Karpas-422 (cell line): ENCODE measurements at places on chromosomes 2 and 18. TPM values are rescaled to one million over a fixed set of nuclear protein-coding genes. Genes with fewer than 3 reads are reported as not detected.

DNA sequence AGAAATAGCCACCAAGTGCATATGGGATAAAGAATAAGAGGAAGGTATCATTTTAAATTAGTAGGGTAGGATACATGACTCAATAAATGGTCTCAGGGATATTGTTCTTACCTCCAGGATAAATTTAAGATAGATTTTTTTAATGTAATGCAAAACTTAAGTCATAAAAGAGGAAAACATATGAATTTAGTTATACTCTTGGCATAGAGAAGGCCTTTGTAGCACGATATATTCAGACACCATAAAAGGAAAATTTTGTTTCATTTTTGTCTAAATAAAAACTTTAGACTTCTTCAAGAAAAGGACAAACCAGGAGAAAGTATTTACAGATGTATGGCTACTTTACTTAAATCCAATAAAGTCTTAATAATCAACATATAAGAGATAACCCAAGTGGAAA lies 78.5 kb upstream of the CAB39 start:
- no peak for DNase-seq

DNA sequence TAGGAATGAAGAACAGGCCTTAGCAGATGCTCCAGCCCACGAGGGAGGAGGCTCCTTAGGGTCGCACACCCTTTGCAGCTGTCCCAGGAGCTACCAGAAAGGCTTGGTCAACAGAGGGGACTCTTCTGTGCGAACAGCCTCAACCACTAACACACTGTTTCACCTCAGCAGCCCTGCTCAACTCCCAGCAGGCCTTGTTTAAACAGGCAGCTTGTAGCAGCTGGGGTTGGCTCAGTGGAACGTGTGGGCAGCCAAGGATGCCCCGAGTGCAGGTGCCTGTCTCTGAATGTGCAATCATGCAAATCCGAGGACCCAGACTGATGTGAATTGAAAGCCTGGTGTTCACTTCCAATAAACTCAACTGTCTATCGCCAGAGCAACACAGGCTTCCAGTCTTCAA lies 88.7 kb upstream of the CXCR4 start:
- peak; percentile 95 for DNase-seq

The EPB41L5 gene
- 0.11 and 3.1 TPM in 2 replicates for total RNA-seq

The HOXD4 gene
- total RNA-seq: not detected in 2 replicates

The SCN1A gene
- not detected in 2 replicates for total RNA-seq

DNA sequence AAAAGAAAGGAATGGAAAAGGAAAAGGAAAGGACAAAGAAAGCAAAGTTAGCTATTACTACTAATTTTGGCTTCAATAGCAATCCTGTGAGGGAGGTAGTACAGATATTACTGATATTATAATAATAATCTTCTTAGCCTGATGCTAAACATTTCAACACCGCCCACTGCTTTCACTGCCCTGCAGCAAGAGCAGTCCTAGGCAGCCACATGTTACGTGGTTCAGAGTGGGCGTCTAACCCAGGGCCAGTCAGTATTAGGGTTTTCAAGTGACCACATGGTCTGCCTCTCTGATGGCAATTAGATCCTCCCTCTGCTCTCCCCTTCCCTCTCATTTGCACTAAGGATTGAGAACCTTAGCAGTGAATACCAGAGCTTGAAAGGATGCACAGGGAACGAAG lies 83.7 kb upstream of the ZNF397 start:
- DNase-seq: no peak

The ROCK1 gene
- 41.2 and 47.0 TPM in 2 replicates for total RNA-seq

The QPCT gene
- total RNA-seq: 4.8 and 8.8 TPM in 2 replicates

DNA sequence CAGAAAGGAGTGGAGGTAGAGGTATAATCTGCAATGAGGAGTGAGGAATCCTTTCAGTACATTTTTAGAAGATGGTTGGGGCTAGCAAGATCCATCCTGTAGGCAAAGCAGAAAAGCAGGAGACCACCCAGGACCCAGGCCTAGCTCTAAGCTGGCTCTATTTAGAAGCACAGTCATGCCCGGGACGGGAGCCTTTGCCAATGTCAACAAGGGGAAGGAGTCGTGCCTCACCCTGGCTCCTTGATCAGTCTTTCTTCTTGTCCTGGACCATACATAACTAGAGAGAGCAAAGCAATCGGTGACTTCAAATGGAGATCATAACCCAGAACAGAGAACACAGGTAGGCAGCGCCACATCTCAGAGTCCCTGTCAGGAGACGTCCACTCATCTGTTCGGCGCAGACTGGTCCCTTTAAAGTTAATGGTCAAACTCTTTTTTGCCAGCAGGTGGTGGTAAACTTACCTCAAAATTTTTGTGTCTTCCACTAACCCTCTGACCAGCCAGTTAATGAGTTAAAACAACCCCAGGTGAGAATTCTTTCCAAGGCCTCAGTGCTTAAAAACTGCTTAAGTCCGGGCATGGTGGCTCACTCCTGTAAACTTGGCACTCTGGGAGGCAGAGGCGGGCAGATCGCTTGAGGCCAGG lies 8.0 kb downstream of the MC5R start:
- no peak for DNase-seq

The SETBP1 gene
- total RNA-seq: 3.4 and 5.4 TPM in 2 replicates

- peak; percentile 55 for DNase-seq
These were observed 2.3 kb downstream of the EGR4 start for GRCh38 chr2:73291093-73291460.

GRCh38 chr2:230793572-230794359 lies 71.0 kb upstream of the ITM2C start:
- DNase-seq: no peak

The KRTCAP3 gene
- 0.61 TPM in 1 of 2 replicates, not detected in the other for total RNA-seq

DNA sequence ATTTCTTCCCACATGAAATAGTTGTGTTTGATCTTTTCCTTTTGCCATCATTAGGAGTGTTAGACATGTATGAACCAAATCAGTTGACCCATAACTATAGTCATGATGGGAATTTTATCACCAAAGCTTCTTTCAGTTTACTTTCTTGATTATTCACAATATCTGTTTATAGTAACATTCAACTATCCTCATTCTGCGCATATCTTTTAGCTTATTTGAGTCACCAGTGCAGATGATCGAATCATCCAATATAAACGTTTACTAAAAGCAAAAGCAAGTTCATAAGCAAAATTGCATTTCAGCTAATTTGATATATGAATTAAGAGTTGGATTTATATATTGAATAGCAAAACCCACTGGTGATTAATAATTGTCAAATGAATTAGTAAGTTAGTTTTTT lies 216.4 kb downstream of the XIRP2 start:
- no peak for DNase-seq

- DNase-seq: no peak
These were observed 24.4 kb upstream of the AGFG1 start for GRCh38 chr2:227447606-227448005.

- no peak for DNase-seq
These were observed 12.9 kb downstream of the LAMA1 start for GRCh38 chr18:7104649-7105048.

- DNase-seq: no peak
These were observed 49.8 kb upstream of the ASB1 start for GRCh38 chr2:238376884-238377391.

DNA sequence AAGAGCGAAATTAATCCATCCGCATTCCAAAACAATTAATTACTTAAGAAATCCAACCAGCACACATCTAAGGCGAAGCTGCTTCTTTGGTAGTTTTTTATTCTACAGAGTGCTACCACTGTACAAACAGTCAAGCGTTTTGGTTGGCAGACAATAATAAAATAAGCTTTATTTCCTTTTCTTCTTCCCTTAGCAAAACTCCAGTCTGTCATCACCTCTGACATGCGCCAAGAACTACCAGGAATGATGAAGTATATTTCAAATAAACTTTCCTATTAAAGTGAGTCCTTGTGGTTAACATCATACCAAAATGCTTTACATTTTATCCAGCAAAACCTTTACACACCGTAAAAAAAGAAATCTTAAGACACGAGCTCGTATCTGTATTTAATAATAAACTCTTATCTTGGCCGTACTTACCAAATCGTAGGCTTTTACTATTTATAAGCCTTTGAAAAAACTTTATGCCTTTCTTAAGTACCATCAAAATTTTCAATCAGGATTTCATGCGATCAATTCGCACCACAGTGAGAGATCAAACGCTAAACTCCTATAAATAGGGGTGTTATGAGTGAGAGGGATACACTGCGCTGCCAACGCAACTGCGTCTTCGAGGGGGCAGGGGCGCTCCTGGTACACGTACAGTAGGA lies 1.3 kb downstream of the ATL2 start:
- DNase-seq: peak; percentile 90

DNA sequence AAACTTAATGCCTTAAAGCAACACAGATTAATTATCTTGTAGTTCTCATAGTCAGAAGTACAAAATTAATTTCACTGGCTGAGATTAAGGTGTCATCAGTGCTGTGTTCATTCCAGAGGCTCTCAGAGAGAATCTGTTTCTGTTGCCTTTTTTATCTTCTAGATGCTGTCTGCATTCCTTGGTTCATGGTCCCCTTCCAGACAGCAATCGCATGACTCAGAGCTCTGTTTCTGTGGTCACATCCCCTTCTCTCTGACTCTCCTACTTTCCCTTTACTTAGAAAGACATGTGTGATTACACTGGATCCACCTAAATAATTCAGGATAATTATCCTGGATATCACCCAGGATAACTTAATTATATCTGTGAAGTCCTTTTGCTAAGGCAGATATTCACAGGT lies 148.6 kb downstream of the MAIP1 start:
- no peak for DNase-seq

- DNase-seq: no peak
These were observed 436.8 kb downstream of the TGIF1 start for GRCh38 chr18:3886575-3887322.

The ERICH2 gene
- total RNA-seq: not detected in 2 replicates

DNA sequence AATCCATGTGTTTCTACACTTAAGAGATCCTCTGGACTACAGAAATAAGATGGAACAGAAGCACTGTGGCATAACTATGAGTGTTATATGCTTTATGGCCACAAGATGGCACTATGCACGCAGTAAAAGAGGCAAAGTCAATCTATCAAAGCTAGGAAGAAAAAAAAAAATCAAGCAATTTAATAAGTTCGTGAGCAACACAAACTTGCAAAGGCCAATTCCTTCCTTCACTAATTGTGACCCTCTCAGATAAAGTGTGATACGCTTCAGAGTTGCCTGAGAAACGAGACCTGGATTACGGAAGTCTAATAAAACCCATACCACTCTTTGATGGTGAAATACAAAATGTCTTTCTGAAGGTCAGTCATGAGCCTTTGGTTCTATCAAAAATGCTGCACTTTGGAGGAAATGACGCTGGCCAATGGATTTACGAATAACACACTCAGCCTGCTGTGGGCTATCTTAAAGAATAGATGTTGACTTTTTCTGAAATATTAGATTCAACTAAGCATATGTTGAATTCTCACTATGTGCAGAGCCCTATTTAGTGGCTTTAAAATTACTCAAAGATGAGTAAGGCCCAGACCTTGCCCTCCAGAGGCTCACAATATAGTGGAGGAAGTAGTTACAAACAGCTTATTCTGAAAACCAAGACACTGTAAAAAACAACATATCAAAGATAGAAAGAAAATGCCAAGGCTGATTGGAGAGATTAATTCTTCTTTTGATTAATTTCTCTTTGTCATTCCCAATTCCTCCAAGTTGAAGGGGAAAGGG lies 35.5 kb upstream of the TTR start:
- peak; percentile 92 for DNase-seq

DNA sequence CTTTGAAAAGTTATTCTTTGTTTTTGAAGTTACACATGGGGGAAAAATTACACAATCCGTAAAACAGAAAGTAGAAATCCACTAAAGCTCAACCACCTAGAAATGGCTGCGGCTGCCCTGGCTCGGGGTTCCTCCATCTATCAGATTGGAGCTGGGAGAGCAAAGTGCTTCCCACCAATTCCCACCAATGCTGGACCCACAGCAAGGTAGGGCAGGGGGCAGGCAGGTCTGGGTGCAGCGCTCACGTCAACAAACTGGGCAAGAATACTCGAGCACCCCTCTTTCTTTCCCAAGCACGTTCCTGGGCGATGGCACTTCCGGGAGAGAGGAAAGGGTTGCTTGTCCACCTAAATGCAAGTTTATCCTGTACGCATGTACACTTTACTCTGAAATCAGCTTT lies 217.6 kb downstream of the NDUFA10 start:
- no peak for DNase-seq

DNA sequence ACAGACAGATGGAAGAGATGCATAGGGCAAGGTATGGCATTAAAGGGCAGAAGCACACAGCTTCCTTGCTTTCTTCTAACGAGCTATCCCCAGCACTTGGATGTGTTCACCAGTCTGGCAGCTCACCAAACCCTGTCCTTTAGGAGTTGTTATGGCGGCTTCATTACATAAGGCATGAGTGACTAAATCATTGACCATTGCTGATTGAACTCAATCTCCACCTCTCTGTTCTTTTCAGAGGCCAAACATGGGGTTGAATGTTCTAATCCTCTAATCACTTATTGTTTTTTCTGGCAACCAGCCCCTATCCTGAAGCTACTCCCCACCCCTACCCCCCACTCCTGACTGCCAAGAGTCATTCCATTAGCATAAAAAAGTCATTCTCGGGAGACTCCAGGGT lies 301.8 kb downstream of the XIRP2 start:
- no peak for DNase-seq

GRCh38 chr2:159186462-159186861 lies 100.0 kb downstream of the WDSUB1 start:
- DNase-seq: no peak

GRCh38 chr2:216578325-216578724 lies 54.9 kb upstream of the IGFBP2 start:
- DNase-seq: no peak

GRCh38 chr2:99793022-99793421 lies 303.2 kb upstream of the REV1 start:
- no peak for DNase-seq

- no peak for DNase-seq
These were observed 2048.0 kb downstream of the SUCLG1 start for GRCh38 chr2:82411071-82411470.

The ALPI gene
- total RNA-seq: not detected in 2 replicates

DNA sequence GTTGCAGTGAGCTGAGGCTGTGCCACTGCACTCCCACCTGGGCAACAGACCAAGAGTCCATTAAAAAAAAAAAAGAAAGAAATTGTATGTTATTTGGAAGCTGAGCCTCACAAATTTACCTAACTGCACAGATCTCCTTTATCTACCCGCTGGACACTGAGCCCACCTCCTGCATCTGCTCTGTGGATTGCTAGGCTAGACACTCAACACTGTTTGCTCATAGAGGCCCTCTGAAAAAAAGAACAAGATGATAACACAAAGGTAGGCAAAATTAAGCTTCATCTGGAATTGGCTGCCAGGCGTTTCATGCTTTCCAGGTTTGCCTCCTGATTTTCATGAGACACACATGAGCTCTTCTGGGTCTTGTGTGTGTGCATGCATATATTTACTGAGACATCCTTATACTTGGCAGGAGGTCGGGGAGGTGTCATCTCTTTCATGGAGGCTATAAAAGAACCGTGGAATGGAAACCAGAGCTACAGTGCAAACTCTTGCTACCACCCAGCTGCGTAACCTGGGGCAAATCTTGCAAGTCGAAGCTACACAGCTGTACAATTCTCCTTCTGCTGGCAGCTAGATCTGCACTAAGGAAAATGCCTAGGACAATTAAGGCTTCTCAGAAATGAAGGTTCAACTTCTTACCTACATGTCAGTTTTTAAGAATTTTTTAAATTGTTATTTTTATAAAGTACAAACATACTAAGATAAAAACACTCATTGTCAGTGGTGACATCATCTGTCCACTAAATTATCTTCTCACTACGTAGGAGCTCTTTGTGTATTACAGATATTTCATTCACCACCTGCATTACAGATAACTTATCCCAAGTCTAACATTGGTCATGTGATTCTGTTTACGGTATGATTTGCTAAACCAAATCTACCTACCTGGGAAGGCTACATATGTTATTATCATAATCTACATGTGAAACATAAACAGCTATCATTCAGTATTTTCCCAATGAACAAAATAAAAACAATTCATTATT lies 63.1 kb downstream of the CABYR start:
- no peak for DNase-seq

The CPO gene
- not detected in 2 replicates for total RNA-seq

The SCN9A gene
- total RNA-seq: not detected in 2 replicates

The SULT1C4 gene
- not detected in 2 replicates for total RNA-seq
